ENCODE measurements at places on chromosomes 1 and 21.
A peak's percentile ranks its signal among the peaks of the same experiment; 100 is the strongest.

GRCh38 chr1:234499119-234499942 is 20.4 kb upstream of the TARBP1 start:
- DNase-seq, result peak; percentile 82

DNA sequence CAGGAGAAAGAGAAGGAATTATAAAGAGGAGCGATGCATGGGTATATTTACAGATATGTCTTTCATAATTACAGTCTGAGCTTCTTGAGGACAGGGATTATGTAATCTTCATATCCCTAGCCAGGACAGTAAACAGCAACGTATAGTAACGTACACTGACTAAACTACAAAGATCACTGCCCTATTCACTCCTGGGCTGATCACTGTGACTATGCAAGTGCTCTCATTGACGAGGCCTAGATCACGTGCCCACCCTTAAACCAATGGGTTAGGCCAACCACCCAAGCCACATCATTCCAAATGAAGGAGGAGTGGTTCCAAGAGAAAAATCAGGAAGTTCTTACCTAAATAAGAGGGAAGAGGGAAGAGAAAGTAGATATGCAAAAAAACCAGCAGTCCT is 18.5 kb downstream of the PIK3R3 start:
- DNase-seq, result no peak

DNA sequence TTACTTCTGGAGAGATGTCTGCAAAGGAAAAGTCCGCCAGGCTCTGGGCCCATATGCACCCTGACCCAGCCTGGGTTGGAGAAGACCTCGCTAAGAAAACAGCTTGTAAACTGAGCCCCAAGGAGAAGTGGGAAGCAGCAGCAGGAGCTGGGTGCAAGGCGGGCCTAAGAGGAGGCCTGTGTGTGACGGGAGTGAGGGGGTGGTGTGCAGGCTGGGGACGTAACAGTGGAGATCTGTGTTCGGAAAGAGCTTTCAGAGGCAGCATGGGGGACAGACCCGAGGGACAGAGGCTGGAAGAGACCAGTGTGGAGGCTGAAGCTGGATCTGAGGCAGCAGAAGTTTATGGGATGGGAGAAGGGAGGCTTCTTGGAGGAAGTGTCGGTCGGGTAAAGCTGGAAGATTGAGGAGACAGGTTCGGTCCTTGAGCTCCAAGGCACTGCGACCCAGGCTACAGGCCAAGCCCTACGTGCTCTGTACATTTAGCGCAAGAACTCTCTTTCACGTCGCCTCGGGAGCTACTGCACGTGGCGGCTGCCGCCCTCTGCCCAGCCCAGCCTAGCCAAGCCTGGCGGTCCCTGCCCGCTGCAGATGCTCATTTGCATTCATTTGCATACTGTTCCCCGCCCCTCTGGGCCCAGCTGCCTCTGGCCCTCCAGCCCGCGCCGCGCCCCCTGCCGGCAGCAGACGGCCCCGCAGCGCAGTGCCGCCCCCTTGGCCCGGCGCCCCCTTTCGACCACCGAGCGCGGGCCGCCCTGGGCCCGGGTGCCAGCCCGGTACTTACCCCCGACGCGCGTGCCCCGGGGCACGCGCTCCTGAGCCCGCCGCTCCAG is 6.3 kb downstream of the HPCA start:
- DNase-seq, result peak; percentile 67

DNA sequence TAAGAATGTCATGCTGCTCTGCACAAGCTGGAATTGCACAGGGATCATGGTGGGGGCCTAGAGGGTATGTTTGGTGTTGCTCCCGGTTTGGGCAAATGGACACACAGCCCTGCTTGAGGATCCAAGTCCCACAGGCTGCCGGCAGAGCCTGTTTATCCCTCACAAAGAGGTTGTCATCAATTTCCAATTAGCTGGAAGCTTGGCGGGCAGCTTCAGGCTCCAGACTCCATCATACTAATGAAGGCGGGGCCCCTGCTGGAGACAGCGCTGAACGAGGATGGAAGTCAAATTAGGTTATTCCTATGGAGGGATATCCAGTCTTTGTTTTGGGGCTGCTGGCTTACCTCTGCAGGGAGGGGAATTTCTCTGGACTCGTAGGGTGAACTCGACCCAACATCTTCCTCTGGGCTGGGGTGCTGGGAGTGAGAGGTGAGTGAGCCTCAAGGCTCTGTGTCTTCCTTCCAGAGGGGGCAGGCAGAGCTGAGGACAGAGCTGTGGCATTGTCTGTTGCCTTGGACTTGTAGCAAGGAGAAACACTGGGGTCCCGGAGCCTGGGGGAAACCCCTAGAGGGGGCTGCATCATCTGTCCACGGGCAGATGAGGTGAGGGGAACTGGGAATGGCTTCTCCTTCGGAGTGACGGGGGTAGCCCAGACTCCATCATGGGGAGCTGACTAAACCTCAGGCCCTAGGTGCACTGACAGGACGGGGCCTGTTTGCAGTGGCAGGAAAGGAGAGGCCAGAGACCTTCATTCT is 24.9 kb upstream of the PARP1 start:
- no peak for DNase-seq

- DNase-seq, result no peak
These were observed 26.9 kb downstream of the CDK18 start for GRCh38 chr1:205531191-205532025.

DNA sequence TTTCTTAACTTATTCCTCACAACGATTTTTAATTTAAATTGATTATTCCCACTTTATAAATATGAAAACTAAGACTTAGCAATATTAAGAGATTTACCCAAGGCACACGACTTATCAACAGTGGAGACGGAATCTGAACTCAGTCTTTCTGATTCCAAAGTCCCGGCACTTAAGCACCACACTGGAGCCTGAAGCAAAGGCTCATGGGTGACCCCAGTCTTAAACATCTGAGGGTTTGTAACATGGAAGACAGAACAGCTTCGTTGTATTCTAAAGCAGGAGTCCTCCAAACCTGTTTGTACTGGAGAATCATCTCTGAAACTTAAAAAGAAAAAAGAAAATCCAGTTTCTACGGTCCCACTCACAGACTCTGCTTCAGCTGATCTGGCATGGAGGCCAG is 519.5 kb downstream of the SMYD3 start:
- no peak for DNase-seq

DNA sequence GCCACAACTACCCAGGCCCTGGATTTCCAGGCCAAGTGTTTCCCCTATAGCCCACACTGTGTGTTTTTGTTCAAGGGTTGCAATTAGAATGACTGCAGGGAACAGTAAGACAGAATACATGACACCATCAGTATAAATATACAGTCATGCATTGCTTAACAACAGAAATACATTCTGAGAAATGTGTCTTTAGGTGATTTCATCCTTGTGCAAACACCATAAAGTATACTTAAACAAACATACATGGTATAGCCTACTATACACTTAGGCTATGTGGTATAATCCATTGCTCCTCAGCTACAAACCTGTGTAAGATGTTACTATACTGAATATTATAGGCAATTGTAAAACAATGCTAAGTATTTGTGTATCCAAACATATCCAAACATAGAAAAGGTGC is 7.5 kb upstream of the SLC44A5 start:
- DNase-seq, result no peak

GRCh38 chr21:41326414-41327080 is 9.9 kb downstream of the FAM3B start:
- DNase-seq, result no peak
